ENCODE measurements at places on chromosomes 6 and 20.

DNA sequence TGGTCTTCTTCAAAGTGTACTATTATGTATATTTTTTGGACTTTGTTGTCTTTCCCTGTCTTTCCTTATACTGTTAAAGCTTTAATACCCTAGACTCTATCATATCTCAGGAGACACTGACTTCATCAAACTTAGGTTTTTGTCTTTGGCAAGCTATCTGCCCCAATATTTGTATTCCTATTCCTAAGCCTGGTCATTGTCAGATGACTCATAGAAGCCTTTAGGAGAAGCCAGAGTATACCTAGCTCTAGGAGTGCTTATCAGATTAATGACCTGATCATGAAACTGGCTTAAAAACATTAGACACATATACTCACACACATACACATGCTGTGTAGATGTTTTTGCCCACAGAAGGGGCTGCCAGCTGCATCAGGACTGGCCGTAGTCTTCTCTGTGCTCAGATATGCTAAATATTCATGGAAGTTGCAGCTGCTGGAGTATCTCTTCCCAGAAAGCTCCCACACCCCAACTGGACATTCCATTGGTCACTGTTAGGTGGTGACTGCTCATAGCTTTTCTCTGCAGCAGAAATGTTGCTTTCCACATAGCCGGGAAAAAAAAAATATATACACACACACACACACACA lies 102.0 kb downstream of the ANKS1A start:
- no peak for DNase-seq

DNA sequence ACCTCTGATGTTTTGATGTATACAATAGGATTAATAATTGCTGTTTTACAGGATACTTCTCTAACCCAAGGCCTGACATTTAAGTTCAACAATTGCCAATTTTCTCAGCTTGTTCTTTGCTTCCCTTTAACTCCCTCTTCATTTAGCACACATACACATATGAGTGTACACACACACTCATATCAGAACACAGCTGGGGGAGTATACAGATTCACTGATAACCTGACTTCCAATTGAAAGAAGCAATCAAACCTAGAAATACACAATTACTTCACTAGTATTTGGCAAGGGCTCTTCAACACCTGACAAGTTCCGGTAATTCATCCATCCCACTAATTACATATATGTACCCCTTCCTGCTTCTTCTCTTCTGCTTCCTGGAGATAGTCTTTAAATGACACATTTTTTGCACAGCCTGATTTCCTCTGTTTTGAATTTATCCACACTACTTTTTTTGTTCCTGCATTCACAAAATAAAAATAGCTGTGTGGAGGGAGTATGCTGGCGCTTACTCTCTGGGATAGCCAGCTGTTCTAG lies 11.2 kb downstream of the UST start:
- no peak for DNase-seq

DNA sequence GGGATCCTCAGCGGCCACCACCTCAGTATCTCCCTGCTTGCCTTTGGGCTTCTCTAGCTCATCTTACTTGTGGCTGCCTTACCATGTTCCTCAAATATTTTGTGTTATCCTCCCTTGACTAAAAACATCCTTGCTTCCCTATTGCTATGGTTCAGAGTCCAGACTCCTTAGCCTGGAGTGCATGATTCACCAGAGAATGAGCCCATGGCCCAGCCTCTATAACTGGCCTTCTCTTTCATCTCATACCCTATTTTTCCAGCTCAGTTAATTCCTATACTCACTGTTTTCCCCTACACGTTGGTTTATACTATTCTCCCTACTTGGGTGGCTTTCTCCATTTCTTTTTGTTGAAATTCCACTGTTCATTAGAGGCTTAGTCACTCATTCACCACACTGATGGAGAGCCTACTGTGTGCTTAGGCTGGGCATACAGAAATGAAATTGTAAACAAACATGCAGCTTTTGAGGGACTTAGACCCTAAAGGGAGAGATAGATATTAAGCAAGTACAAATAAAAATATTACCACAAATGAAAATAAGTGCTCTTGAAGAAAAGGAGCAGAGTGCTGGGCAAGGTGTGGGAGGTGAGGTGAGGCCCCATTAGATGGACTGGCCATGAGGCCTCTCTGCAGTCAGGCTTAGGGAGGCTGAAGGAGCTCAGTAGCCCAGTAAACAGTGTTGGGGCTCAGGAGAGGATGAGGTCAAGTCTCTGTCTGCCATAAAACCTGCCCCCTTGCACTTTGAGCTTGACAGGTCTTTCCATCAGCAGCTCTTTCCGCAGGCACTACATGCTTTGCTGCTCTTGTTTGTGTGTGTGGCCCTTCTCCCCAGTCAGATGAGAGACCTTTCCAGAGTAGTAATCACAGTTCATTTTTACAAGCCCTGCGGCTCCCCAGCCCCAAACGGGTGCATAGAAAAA lies 109.3 kb downstream of the TCP11 start:
- DNase-seq, result no peak

DNA sequence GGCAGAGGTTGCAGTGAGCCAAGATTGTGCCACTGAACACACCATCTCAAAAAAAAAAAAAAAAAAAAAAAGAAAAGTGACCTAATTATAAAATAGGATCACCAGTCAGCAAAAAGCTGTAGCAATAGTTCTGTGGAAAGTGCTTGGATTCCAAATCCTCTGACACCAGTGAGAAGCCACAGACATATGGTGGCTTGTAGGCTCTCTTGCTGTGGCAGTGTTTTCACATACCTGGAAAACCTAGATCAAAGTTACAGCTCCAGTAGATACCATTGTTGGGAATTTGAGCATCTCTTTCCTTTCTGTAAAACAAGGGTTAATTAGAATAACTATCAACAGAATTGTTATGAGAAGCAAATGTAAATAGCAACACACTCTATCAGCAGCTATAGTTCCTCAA lies 4.1 kb downstream of the CCDC170 start:
- DNase-seq, result no peak

GRCh38 chr20:40160097-40160550 lies 528.9 kb downstream of the MAFB start:
- DNase-seq, result no peak

All from CD4-positive, alpha-beta T cell treated with Interleukin-17A for 4 hours (primary cell).